GM03348 (cell line): ENCODE measurements at places on chromosomes 2 and 18.

GRCh38 chr2:64716569-64716968, 62.9 kb upstream of the SERTAD2 start:
- DNase-seq, result no peak

DNA sequence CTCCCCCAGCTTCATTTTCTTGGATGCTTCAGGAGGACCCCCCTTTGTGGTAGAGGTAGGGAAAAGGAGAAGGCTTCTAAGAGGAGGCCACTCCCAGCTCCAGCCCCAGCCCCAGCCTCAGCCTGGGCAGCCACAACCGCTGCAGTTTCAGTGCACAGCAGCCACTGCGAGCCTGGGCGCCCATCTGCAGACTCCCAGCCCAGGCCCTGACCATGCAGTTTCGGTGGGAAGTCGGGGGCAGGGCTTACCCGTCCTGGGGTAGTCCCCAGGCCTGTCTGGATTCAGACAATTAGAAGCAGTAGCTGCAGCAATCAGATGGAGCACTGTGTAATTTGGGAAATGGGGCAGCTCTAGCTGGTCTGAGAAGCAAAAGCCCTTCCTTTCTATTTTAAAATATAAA, 28.6 kb downstream of the ITM2C start:
- DNase-seq, result no peak

DNA sequence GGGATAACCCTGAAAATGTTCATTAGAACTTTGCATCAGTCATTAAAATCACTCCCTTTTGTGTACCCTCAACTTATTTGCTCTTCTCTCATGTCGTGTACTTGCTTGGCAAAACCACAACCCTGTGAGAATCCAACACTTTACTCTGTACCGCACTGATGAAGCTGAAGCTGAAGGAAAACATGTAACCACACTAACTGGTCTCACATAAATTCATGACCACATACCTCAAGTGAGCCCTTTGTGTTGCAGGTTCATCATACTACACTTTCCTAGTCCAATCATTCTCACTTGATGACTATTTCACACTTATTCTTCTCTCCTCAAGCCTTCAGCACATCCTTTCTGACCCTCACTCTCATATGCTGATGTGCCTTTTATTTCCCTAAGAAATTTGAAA, 175.4 kb downstream of the DPP4 start:
- DNase-seq, result no peak

DNA sequence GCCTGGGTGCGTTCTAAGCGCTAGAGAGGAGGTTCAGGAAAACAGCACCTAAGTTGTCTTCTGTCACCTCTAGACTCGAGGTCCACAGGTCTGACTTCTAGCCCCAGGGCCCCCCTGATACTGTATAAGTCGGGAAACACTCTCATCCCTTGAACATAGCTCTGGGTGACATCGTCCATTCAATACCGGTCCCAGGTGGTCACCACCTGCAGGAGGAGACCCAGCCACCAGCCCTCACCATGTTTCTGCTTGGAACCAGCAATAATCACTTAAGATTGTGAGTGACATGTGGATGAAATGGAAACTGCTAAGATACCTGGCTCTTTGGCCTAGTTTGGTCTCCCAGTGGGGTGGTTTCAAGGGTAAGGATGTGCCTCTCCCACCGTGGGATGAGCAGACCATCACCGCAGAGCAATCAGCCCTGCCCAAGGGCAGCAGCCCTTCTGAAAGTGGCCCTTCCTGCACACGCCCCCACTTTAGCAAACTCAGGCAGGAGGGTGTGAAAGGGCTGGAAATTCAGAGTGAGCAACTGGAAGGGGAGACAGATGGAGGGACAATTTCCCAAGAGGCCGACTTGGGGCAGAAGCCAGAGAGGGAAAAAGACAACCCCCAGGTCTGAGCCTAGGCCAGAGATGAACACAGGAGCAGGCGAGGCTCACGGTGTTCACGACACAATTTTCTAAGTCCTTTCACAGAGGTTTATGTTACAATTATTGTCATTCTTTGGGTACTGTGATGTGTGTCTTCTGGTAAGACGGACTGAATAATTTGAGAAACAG, 95.2 kb downstream of the ZNF516 start:
- no peak for DNase-seq

DNA sequence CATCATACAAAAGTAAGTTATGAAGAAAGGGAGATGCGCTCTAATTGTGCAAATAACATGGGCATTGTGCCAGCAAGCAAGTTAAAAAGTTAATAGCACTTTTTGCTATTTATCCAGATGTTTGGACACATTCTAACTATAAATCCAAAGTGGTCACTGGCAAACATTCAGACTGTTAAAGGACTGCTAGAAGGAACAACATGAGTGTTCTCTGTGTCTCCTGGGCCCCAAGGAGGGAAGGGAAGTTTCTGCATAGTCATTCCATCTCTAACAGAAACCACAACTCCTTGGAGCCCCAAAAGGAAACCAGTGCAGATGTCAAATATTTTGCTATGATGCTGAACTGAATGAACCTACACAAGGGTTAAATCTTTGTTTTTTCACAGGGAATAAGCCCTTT, 213.3 kb upstream of the HNRNPA3 start:
- peak; percentile 19 for DNase-seq
